ENCODE measurements at places on chromosomes 6 and 20. TPM values are rescaled to one million over a fixed set of nuclear protein-coding genes. Genes with fewer than 3 reads are reported as not detected.
A peak's percentile ranks its signal among the peaks of the same experiment; 100 is the strongest.

FYN gene
- 70.8 TPM for total RNA-seq

PDYN gene
- total RNA-seq = 0.47 TPM

DNA sequence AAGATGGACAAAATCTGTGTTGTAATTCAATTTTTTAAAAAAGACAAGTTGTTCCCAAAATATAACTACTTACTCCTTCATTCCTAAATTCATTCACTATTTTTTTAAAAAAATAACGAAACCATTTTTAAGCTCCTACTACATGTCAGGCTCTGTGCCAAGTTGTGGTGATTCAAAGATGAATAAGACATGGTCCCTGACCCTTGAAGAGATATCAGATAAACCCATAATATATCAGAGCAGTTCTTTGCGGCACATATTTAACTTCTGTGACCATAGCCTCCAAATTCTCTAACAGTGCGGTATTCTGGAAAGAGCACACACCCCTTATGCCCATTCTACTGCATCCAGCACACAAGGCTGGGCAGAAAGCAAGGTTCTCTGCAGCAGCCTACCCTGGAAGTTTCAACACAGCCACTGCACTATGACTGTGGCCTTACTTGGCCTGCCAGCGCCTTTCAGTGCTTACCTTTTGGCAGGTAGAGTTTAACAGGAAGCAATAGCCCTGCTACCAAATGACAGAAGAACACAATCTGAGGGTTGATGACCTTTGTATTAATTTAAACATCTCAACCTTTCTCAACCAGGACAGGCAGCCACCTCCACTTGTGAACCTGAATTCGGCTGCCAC lies 406.5 kb downstream of the BTBD9 start:
- H3K4me3 ChIP-seq = no peak overlapping the region
- no peaks in the 10 kb centered on the region for H3K36me3 ChIP-seq
- no peaks in the 10 kb centered on the region for H3K27me3 ChIP-seq
- H3K27ac ChIP-seq = no peak overlapping the region

DNA sequence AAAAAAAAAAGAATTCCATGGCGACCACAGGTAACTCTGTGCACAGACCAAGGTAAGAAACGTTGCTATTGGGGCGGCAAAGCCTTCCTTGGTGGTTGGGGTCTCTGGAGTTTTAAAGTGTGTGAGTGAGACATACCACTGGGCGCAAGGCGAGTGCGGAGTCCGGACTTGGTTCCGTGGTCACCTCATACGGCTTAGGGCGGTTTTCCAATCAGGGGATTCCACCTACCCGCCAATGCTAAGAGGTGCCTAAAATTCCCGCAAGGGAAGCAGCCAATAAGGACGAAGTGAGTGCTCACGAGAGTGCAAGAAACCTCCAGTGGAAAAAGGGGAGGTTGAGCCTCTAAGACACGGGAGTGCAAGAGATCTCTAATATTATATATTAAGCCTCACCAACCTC lies 68.6 kb upstream of the PRSS16 start:
- DNase-seq = peak; percentile 63
- H3K27me3 ChIP-seq = no peaks in the 10 kb centered on the region
- H3K36me3 ChIP-seq = no peaks in the 10 kb centered on the region
- no peak overlapping the region for H3K27ac ChIP-seq
- H3K4me1 ChIP-seq = peaks cover 13% of the 10 kb centered on the region

- H3K4me1 ChIP-seq = no peaks in the 10 kb centered on the region
- H3K4me3 ChIP-seq = no peak overlapping the region
- H3K27me3 ChIP-seq = no peaks in the 10 kb centered on the region
Measured at GRCh38 chr6:150403458-150404246, 34.8 kb downstream of the IYD start.

CALHM5 gene
- 0.10 TPM for total RNA-seq

DNA sequence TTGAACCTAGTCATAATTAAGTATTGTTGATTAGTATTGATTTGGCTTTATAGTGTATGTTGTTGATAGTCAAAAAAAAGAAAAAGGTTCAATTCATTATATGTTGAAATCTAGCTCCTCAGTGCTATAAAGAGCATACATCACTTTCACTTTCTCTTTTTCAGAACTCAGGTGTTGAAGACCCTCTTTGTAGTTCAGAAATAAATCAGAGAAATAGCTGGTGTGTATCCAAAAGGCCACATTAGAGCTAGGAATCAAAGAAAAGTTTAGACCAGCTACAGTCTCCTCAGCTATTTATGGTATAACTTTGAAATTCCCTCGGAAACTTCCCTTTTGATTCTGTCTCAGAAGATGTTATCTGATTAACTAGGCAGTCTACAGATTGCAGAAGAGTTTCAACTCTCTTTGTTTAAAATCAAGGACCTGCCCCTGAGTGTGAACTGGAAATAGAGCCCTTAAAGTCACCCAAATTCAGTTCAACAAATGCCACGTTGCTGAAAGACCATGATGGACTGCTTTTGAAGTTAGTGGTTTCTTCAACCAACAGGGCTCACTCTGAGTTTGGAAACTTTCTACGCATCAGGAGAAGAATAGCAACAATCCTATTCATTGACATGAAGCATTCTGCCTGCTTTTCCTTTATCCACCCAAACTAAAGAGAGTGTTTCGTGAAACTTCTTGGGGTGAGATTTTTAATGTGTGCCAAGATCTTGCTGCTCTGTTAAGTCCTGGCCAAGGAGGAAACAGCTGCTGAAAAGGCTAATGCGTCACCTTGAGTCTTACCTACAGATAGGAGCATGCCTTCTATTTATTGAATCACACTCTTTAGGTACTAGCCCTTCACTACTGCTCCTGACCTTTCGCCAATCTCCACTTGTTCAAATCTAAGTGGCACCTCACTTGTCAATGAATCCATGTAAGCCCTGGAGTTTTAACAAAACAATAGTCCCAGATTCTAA lies 111.7 kb downstream of the TNFRSF21 start:
- no peak overlapping the region for H3K27ac ChIP-seq
- H3K36me3 ChIP-seq = no peaks in the 10 kb centered on the region
- DNase-seq = no peak
- H3K4me1 ChIP-seq = no peaks in the 10 kb centered on the region

DNA sequence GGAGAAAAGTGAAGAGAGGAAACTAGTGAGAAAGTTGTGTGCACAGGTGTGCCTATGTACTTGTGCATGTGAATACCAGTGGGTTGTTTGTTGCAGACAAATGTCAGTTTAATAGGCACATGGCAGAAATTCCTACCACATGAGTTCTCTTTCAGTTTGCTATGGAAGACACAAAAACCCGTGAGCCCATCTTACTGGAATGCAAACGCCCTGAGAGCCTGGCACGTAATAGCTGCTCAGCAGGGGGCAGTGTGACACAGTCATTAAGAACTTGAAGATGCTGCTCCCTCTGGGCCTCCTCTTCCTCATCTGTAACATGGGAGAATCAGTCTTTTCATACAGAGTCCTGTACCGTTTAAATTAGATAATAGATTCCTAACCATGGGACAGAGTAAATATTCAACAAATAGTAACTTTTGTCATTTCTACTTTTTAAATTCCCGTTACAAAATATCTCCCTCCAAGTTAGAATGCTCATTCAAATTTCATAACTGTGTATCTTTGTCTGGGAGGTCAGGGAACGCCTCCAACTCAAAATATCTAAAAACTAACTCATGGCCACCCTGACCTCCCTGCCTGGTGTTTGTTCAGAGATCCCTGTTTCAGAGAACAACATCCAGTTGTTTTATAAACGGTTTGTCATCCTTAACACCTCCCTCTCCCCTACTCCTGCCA lies 802.9 kb downstream of the MAFB start:
- no peaks in the 10 kb centered on the region for H3K36me3 ChIP-seq
- no peaks in the 10 kb centered on the region for H3K27me3 ChIP-seq
- 0 out of 2 replicates have a peak, but pooled peaks cover 3% of the 10 kb centered on the region for H3K4me1 ChIP-seq
- no peak overlapping the region for H3K27ac ChIP-seq
- H3K4me3 ChIP-seq = no peak overlapping the region

DNA sequence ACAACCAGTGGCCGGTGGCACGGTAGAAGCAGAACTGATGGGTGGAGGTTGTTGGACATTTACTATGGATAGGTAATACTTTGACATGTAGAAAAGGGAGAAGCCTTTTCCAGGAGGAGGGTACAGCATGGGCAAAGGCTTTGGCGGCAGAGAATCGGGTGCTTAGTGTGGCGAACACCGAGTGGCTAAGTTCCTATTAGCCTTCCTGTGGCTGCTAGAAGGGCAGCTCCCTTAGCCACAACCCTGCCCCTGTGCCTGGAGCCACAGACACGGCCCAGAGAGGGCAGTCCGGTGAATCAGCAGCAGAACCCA lies 37.9 kb upstream of the TGM2 start:
- H3K4me3 ChIP-seq = no peak overlapping the region
- H3K27me3 ChIP-seq = no peaks in the 10 kb centered on the region
- H3K27ac ChIP-seq = no peak overlapping the region
- H3K36me3 ChIP-seq = no peaks in the 10 kb centered on the region
- no peak for DNase-seq

ULBP1 gene
- total RNA-seq = 1.0 TPM

SLC17A9 gene
- total RNA-seq = 24.2 TPM

DNA sequence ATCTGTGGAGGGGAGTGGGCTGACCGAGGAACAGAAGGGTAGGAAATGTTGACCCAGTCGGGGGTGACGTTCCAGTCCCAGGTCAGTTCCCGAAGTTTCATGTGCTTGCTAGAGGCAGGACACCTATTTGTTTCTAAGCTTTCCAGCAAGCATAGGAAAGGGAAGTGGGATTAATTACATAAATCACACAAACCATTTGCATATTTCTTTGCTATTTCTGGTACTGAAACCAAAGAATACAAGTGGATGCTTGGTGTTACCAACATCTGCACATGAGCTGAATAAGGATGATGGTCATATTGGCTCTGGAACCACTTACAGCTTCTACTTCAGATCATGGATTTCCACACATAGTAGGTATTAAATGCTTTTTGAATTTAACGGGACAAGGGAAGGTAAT lies 546.5 kb downstream of the PRKN start:
- H3K27me3 ChIP-seq = no peaks in the 10 kb centered on the region
- H3K4me3 ChIP-seq = no peak overlapping the region
- no peaks in the 10 kb centered on the region for H3K36me3 ChIP-seq
- H3K4me1 ChIP-seq = no peaks in the 10 kb centered on the region
- DNase-seq = no peak

GDAP1L1 gene
- total RNA-seq = 6.9 TPM
